ENCODE measurements at places on chromosomes 7 and 10.

GRCh38 chr10:7892146-7892545 is 73.8 kb downstream of the TAF3 start:
- no peak for DNase-seq

DNA sequence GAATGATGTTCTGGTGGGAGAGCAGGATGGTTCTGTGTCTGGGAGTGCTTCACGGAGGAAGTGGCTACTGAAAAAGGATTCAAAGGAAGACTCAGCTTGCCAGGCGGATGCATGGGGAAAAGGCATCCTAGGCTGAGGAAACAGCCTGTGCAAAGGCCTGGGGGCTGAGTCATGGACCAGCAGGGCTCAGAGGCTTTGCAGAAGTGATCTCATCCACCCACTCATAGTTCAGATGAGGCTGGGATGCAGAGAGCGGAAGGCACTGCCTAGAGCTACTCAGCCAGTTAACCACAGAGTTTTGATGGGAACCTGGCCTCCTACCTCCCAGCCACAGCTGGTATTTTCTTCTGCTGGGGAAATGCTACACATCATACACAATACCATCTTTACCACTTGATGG is 15.8 kb upstream of the ADAMTS14 start:
- peak; percentile 33 for DNase-seq

DNA sequence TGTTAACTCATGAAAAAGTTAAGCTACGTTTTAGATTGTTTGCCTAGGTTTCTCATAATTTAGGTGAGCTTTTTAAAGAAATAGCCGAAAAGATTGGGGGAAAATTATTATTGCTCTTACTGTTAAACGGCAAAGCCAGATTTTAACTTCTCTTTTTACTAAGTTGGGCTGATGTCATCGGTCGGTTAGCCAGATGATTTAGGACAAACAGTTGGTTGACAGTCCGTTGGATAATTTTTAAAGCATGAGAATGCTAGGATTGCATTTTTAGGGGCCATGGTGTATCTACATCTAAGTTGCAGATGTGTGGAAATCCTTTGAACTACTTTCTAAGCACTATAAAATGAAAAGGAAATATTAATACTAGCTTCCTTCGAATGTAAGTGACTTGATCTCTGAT is 280.9 kb upstream of the AKR1E2 start:
- DNase-seq, result no peak

DNA sequence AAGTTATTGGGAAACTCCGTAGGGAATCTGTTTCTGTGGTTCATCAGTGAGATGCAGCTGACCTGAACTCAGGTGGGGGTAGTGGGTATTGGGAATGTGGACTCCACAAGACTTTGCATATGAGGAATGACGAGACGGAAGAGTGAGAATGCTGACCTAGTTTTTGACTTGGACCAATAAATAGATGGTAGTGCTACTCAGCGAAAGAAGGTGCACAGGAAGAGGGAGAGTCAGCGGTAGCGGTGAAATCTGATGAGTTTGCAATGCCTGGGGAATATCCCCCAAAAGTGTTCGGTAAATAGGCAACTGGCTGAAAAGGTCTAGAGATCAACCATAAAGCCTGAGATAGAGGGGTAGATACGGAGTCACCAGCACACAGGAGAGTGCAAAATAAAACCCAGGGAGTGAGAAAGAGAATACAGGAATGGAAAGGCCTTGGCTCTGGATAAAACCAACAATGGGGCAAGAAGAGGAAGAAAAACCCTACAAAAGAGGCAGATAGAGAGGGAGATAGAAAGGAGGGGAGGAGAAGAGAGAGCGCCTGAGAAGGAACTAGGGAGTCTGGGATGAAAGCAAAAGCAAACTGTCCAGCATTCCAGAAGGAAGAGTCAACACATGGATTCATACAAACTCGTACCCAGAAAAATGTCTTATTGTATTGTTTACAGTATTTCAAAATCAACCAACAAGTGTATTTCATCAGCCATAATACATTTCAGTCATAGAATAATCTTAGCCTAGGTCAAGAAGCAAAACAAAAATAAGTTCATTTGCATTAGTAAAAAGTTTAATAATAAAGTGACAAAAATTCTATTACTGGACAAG is 5.4 kb downstream of the ARHGAP21 start:
- DNase-seq, result no peak

GRCh38 chr10:88156341-88156740 is 292.9 kb downstream of the PTEN start:
- no peak for DNase-seq

GRCh38 chr7:126411821-126412383 is 840.8 kb downstream of the GRM8 start:
- no peak for DNase-seq

DNA sequence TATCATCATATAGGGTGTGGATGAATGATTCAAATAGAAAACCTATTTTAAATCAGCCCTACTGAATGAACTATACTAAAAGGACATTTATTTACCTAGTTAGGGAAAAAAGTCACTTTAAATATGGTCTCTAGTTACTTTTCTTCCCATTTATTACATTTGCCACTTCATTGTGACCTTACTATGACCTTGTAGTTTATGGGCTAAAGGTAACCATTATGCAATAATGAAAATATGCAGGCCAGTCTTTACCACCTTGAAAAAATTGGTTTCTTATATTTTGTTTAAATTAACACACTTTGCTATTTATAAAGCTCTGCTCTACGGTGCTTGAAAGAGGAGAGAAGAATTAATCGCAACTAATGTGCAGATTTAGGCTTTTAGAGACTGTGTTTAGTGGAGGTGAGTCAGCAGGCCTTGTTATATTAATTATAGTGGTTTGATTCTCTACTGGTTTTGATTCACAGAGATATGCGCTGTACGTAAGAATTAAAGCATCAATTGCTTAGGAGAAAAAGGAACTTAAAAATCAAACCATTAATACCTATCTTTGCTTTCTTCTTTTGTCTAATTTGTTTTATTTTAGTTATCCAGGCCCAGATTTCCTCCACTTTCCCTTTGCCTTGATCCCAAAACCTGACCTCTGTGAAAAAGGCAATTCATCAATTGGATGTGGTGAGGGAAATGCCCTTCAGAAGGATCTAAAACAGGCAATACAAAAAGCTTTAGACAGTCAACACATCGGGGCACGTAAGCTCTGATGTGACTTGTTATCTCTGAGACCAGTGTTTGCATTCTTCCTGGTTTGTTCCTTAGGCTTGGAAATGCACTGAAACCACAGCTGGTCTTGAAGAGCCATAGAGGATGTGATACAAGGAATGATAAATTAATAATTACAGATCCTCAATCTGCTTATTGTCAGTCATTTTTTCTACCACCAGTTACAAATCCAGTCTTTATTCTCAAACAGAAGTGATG is 141.2 kb upstream of the HDAC9 start:
- DNase-seq, result no peak

GRCh38 chr7:50822706-50823105 is 40.0 kb upstream of the GRB10 start:
- no peak for DNase-seq

DNA sequence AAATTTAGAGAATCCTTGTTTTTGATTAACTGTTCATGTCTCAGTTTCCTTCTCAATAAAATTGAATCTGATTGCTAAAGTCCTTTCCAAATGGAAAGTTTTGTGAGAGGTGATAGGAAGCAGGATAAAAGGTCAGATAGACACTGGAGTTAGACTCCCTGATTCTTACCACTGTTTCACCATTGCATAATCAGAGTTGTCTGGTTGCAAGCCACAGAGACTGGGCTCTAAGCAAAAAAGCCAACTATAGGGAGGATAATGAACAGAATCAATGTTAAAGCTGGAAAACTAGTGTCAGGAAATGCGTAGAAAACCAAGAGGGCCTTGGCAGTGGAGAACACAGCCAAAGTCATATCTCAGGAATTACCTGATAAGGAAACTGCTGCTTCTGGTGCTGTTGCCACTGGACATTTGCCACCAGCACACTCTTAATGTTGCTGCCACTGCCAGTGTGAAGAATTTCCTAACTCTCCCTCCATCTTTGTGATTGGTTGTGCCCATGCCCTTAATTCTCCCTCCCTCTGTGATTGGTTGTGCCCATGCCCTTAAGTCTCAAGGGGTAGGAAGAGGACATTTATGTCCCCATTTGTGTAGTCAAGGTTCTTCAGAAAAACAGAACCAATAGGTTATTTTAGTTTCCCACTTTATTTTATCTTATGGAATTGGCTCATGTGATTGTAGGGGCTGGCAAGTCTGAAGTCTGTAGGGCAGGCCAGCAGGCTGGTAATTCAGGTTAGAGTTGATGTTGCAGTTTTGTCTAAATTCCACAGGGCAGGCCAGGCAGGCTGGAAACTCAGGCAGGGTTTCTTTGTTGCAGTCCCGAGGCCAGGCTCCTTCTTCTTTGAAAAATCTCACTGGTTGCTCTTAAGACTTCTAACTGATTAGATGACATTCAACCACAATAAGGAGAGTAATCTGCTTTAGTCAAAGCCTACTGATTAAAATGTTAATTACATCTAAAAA is 639.0 kb downstream of the REEP3 start:
- no peak for DNase-seq

- no peak for DNase-seq
Measured at GRCh38 chr7:64574540-64575099, 11.7 kb upstream of the ZNF680 start.

DNA sequence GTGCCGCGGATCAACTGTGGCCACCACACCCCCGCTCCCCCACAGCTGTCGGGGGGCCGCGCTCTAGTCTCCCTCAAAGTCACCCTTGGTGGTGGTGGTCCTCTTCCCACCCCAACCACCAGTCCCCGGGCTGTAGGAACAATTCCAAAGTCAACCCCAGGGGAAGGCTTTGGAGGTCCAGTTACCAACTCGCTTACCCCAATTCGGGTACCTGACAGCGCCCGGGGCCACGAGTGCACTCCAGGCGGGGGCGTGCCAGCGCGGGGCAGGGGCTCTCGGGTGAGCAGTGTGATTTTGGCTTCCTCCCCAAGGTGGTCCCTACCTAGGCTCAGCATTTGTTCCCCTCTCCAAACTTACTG is 584 bp upstream of the ZMIZ1 start:
- DNase-seq, result no peak

DNA sequence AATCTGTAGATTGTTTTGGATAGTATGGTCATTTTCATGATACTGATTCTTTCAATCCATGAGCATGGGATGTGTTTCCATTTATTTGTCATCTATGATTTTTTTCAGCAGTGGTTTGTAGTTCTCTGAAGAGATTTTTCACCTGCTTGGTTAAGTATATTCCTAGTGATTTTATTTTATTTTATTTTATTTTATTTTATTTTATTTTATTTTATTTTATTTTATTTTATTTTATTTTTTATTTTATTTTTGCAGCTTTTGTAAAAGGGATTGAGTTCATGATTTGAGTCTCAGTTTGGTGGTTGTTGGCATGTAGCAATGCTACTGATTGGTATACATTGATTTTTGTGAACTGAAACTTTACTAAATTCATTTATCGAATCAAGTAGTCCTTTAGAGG is 404.2 kb downstream of the SDK1 start:
- DNase-seq, result no peak

- DNase-seq, result no peak
Measured at GRCh38 chr7:19322002-19322401, 176.8 kb upstream of the FERD3L start.

GRCh38 chr10:99709480-99710229 is 22.3 kb downstream of the COX15 start:
- DNase-seq, result no peak

- no peak for DNase-seq
Measured at GRCh38 chr7:132402751-132403245, 173.5 kb downstream of the PLXNA4 start.

DNA sequence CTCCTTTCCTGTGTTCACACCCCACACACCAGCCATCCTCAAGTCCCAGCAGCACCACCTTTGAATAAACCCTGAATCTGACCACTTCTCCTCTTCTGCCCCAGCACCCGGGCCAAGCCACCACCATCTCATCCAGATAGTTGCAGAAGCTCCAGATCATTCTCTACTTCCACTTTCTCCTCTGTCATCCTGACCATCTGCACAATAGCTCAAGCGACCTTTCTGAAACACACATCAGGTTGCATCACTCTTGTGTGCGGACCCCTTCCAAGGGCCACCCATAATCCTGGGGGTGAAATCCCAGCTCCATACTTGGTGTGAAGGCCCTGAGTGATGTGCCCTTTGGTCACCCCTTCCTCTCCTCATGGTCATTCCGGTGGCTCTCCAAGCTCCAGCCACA is 187.4 kb upstream of the GALNT17 start:
- DNase-seq, result no peak

- DNase-seq, result no peak
Measured at GRCh38 chr10:110042181-110042580, 34.4 kb downstream of the ADD3 start.

GRCh38 chr10:31299119-31299518 is 19.9 kb upstream of the ZEB1 start:
- no peak for DNase-seq

DNA sequence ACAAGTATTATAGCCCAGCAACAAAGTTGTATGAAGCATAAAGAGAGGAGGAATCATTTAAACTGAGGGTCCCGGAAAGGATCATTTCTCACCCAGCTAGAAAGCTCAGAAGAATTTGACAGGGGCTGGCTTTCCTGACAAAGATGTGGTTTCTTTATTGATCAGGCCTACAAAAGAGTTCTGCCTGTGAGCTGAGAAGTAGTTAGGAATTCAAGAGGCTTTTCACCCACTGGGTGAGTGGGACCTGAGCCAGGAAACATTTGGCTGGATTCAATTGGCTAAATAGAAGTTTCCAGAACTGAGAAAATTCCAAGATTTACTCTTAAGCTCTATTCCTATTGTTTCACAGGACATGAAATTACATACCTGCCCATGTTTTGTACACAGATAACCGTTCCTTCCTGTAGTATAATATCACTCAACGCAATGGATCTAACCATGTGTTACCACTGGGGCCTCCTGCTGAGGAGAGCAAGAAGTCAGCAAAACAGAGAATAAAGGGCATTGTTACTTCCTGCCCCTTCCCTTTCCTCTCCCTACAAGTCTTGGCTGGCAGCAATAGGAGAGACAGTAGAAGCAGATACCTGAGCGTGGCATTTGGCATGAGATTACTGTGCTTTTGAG is 53.9 kb upstream of the PAPSS2 start:
- no peak for DNase-seq

DNA sequence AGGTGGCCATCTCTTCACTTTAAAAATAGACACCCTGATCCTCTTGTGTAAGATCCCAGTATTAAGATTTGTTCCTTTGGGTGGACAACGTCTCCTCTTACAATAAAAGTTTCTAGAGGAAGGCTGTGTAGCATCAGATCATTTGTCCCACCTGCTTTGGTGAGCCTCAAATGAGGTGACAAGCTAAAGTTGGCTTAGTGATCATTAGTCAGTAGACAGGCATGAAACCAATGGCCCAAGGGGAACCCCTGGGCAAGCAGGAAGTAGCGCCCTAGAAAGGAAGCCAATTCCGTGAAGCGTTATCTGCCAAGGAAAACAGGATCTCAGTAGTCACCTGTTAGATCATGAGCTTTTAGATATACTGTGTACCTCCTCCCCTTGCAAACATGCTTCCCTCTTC is 66.8 kb downstream of the PCGF5 start:
- no peak for DNase-seq

- DNase-seq, result no peak
Measured at GRCh38 chr7:77746824-77747165, 50.5 kb downstream of the RSBN1L start.
